ENCODE measurements at places on chromosomes 5 and 9.

DNA sequence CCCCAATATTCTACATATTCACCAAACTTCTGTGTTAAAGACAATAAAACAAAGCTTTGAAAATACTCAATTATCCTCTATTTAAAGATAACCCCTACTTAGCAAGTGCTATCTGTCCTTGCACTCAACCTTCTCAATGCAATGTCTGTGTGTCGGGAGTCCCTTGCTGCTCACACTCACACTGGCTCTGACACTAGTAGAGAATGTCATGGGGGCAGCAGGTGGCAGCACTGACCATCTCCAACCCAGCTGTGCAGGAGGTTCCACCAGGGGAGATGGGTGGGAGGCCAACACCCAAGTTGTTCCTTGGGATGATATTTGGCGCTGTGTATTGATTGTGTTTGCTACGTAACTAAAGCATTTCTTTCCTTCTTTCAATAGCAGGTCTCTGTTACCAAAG, 59.4 kb upstream of the SIMC1 start:
- DNase-seq = no peak

- DNase-seq = no peak
These were observed 74.1 kb upstream of the SAP30L start for GRCh38 chr5:154371687-154372086.

DNA sequence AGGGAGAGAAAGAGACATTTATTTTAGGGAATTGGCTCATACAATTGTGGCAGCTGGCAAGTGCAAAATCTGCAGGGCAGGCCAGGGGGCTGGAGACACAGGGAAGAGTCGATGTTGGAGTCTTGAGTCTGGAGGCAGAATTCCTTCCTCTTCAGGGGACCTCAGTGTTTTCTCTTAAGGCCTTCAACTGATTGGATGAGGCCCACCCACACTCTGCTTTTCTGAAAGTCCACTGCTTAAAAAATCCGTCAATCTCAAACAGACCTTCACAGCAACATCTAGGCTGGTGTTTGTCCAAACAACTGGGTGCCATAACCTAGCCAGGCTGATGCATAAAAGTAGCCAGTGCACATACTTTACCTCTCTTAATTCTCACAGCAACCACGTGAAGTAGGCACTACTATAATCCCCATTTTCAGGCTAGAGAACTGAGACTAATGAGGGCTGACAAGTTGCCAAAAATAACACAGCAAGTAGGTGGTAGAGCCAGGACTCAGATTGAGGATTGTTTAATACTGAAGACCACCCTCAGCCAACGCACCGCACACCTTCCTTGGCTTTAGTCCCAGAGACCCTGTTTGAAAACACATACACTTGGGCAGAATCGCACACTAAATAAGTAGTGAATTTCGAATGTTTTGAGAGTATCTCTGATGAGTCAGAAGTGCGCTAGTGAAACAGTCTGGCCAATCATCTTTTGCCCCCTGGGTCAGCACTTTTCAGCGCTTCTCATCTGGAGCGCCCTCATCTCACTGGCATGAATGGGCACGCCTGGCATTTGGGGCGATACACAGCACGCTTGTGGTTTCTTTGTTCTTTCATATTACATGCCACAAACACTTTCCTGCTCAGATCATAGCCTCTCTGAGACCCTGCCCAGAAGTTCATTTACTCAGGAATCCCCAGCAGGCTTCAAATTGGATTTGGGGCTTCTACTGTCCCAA, 591.4 kb downstream of the CCDC171 start:
- no peak for DNase-seq

GRCh38 chr5:58751222-58751837, 168.5 kb downstream of the RAB3C start:
- peak; percentile 84 for DNase-seq

- DNase-seq = peak; percentile 29
These were observed 135.4 kb upstream of the MSX2 start for GRCh38 chr5:174589011-174589410.

GRCh38 chr5:15694696-15695214, 194.8 kb downstream of the FBXL7 start:
- DNase-seq = no peak

DNA sequence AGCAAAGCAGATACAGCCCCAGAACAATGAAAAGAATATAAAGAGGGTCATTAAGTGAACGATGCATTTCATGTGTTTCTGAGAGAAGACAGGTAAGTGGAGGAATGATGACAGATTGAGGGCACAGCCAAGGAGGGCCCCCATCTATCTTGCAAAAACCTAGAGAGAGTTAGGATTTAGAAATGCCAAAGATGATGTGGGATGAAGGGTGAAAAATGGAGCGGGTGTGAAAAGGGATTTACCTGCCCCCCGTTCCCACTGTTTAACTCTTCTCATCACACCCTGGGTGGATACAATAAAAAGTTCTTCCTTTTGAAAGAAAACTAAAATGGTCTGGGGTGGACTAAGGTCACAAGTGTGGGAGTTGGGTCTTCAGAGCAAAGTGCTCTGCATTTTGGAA, 18.5 kb upstream of the PPP2R2B start:
- DNase-seq = no peak

GRCh38 chr5:39928709-39929108, 503.9 kb upstream of the DAB2 start:
- DNase-seq = no peak

DNA sequence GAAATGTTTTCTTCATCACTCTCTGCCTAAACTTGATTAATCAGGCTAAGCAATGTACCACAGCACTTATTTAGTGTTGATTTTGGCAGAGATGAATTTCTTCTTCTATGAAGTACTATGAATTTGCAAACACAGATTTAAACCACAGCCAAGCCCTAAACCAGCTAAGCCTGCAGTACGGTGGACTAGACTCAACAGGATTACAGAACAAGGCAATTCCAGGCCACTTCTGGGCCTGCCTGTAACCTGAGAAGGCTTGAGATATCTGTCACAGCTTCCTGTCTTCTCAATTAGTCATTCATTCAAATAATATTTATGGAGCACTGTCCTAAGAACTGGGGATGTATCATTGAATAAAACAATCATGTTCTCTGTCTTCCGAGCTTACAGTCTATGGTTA, 32.4 kb upstream of the CAST start:
- DNase-seq = peak; percentile 88

DNA sequence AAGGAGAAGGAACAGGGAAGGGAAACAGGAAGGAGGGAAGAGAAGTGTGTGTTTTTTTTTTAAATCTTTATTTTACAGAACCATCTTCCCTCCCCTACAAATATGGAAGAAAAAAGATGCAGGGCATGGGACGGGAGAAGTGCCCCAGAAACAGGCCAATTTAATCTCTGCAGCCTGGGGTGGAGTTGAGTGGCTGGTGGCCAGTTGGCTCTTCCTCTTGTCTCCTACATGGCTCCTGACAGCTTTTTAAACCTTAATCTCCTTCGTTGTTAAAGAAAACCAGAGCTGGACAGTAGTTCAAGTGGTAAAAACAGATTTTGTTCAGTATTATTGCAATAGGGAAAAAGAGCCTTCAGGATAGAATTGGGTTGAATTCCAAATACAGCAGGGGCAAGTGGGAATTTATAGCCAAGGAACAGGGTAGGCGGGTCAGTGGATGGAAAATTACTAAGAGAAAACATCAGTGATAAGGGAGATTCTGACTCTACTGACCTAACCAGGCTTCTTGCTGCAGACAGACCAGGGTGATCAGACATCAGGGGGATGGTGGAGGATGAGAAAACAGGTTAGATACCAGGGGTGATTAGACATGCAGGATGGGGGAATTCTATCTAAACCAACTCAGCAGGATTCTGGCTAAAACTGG, 125.1 kb upstream of the CLINT1 start:
- DNase-seq = no peak

- no peak for DNase-seq
These were observed 24.0 kb upstream of the GRHPR start for GRCh38 chr9:37398464-37399025.

DNA sequence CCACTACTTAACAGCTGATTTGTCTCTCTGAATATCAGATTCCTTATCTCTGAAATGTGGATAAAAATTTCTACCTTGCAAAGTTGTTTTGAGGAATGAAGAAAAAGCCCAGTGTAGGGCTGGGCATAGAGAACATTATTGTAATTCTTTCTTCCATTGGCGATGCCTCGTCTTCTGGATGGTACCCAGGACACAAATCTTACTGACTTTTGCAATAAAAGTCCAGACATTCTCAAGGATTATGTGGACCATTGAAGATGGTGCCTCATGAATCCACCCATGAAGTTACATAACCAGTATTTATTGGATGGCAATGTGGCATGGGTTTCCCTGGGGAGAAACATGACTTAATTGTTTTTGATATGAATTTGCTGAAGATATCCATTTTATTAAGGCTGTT, 33.1 kb downstream of the NNT start:
- no peak for DNase-seq

DNA sequence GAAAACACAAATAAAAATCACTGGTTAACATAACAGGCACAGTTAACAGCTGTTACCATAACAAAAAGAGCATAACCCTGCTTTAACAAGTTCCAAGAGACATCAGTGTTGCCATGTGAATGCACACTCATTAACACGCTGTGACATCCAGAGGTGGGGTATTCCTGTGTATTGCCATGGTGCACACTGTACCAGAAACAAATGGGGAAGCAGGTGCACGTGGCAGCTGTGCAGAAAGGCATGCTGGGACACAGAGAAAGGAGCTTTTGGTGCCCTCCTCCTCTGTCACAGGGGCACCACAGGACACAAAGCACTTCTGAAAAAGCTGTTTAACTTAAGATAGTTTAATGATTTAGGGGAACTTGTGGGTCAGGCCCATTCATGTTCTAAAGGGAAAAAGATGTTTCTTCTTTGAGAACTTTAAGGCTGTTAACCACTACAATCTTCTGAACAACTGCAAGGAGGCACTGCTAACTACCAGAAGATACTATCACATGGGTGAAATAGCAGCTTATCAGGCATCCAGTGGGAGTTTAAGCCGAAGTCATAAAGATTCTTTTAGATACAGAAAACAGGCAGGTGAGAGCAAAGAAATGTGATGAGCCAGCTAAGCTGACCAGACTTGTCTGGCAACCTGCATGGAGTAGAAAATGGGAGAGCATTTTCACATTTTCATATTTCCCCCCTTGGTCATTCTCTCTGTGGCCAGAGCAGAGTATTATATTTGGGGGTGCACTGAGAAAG, 56.4 kb upstream of the GOLPH3 start:
- no peak for DNase-seq

DNA sequence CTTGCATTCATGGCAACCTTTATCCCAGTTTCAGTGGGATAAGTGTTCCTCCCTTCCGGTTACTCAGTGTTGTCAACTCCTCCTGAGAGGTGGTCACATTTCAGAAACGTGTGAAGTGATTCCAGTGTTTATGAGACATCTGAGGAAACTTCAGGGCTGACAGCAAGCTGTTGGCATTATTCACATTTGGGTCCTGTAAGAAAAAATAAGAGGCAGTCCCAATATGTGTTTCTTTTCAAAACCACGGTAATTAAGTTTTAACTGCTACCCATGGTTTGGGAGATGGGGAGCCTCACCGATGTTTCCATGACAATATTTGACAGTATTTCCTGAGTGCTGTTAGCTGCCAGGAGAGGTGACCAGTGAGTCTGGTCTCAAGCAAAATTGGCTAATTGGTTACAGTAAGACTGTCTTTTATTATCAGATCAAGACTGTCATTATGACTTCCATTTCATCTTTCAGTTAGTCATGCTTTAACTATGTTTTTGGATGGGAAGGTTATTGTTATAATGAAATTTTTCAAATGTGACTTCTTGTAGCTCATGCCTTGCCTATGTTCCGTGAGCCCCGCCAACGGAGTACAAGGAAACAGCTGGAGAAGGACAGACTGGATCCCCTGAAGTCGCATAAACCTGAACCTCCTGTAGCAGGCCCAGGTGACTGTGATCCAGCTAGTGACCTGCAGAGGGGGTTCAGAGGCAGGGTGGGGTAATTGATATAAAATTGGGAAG, 115.3 kb downstream of the GDNF start:
- peak; percentile 82 for DNase-seq

DNA sequence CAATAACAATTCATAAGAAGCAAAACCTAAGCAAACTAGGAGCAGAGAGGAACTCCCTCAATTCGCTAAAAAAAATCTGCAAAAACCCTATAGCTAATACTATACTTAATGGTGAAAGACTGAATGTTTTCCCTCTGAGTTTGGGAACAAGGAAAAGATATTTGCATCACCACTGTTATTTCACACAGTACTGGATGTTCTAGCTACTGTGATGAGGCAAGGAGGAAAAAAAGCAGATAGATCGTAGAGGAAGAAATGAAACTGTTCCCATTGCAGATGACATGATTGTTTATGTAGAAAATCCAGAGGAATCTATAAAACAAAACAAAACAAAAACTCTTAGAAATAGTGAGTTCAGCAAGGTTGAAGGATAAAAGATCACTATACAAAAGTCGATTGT, 116.7 kb downstream of the PHF2 start:
- DNase-seq = no peak

DNA sequence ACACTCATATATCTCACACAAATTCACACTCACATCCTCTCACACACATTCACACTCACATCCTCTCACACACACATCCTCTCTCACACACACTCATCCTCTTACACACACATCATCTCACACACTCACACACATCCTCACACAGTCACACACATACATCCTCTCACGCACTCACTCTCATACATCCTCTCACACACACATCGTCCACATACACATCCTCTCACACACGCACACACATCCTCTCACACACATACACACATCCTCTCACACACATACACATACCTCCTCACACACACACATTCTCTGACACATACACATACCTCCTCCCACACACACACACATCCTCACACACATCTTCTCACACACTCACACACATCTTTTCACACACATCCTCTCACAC, 129.1 kb upstream of the SLC30A5 start:
- DNase-seq = no peak

All from ELR (cell line).